ENCODE measurements at places on chromosomes 7 and 10.

GRCh38 chr10:43344051-43344450, 27.4 kb upstream of the FXYD4 start:
- DNase-seq: no peak

GRCh38 chr7:47301657-47302295, 280.1 kb downstream of the TNS3 start:
- DNase-seq: no peak

GRCh38 chr7:3862774-3863173, 561.7 kb downstream of the SDK1 start:
- DNase-seq: no peak

DNA sequence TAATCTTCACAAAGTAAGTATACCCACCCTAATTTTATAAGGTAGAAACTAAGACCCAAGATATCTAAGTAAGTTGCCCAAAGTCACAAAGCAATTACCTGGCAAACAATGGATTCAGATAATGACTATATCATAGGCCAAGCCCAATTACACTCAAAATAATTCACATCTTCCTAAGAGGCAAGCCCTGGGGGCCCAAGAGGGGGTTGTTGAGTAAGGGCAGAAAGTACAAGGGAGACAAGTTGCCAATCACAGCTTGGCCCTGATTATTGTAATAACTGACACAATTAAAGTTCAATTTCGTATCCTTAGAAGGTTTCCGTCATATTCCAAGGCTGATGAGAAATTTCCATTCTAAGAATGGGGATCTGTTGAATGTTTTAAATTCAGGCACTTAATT, 91.4 kb downstream of the NPSR1 start:
- no peak for DNase-seq

DNA sequence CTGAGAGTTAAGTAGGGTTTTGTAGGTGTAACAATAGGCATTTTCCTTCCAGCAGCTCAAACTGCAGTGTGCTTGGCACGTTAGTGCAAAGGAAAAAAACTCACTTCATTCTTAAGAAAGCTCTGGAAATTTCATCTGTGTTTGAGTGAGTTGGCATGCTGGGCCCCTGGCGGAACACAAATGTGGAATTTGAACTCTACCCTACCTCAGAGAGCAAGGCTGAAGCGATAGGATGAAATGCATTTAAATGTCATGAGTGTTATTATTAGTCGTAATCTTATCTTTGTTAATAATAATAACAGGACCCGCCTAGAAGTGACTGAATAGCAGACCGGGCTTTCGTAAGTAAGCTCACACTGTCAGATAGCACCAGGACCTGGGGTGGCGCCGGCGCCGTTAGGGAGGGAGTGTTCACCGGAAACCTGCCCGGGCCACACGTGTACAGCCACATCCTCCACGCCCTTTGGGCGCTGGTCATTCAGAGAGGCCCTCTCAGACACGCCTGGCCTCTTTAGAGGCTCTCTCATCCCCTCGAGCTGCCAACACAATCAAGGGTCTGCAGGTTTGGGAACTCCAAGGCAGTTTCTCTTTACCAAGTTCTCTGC, 63.5 kb downstream of the GRK5 start:
- DNase-seq: no peak

DNA sequence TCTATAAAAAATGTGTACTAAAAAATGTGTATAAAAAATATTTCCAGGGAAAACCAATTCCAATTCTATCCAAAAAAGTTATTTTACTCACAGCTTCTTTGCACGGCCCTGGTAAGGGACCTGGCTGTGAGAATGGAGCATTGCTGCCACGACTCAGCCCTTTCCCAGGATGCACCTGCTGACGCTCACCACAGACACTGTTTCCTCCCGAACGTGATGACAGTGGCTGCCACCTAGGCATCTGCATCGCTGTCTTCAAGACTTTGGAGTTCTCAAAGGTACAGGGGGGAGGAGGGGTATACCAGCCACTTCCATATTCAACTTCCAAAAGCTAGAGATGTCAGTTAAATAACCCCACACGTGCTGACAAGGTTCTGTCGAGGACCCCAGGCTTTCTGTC, 23.9 kb upstream of the PTPRN2 start:
- no peak for DNase-seq

Measured in GDM1 (cell line).